ENCODE measurements at places on chromosomes 7 and 10. TPM values are rescaled to one million over a fixed set of nuclear protein-coding genes. Genes with fewer than 3 reads are reported as not detected.
A peak's percentile ranks its signal among the peaks of the same experiment; 100 is the strongest.

SAMD9L gene
- polyA plus RNA-seq, result 31.8 TPM

DRGX gene
- polyA plus RNA-seq, result not detected

C10orf67 gene
- polyA plus RNA-seq, result not detected

DNA sequence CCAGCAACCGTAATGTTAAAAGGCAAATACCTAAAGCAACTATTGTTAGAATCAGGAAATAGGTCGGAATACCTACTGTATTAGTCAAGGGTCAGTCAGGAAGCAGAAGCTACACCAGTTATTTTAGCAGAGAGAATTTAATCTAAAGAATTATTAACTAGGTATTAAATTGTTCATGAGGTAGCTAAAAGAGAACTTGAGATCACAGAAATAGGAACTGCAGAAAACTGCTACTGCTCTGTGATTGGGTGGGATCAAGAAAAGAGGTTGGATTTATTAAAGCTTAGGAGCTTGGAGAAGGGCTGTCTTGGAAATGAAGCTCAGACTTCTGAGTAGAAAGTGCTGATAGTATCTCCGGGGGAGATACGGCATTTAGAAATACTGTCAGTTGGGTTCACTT, 20.0 kb upstream of the ZNF438 start:
- no peak overlapping the region for H3K27ac ChIP-seq
- no peak for DNase-seq
- H3K4me3 ChIP-seq, result no peak overlapping the region
- no peaks in the 10 kb centered on the region for H3K27me3 ChIP-seq
- no peaks in the 10 kb centered on the region for H3K36me3 ChIP-seq
- H3K4me1 ChIP-seq, result no peaks in the 10 kb centered on the region

DNA sequence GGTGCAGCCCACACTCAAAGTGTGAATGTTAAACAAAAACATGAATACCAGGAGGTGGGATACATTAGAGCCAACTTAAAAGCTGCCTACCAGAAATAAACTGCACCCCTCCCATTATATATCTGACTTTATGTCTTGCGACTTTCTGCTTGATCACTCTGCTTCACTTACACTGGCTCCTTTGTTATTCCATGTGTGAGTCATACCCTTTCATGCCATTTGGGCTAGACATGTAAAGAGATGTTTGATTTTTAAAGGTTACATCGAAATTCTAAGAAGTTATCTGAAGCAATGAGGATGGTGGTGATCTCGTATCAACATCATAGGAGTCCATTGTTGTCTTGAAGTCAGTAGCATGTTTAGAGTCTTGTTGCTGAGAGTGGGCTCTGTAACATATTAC, 31.6 kb upstream of the ETV1 start:
- no peak overlapping the region for H3K4me3 ChIP-seq
- no peak overlapping the region for H3K27ac ChIP-seq
- DNase-seq, result no peak
- no peaks in the 10 kb centered on the region for H3K4me1 ChIP-seq
- no peaks in the 10 kb centered on the region for H3K27me3 ChIP-seq

DNA sequence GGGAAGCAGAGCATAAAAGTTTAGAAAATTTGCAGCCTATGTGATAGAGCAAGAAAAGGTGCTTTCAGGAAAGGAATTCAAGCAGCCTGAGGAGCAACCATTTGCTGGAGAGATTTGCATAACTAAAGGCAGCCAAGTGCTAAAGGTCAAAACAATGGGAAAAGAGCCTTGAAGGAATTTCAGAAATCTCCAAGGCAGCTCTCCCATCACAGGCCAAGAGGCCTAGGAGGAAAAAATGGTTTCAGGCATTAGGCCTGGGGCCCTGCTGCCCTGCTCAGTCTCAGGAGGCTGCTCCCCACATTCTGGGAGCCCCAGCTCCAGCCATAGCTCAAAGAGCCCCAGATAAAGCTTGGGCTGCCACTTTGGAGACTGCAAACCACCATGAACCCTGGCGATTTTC, 95.9 kb upstream of the UNC5B start:
- H3K27me3 ChIP-seq, result no peaks in the 10 kb centered on the region
- H3K4me3 ChIP-seq, result no peak overlapping the region
- DNase-seq, result no peak
- no peak overlapping the region for H3K27ac ChIP-seq
- no peaks in the 10 kb centered on the region for H3K4me1 ChIP-seq

DNA sequence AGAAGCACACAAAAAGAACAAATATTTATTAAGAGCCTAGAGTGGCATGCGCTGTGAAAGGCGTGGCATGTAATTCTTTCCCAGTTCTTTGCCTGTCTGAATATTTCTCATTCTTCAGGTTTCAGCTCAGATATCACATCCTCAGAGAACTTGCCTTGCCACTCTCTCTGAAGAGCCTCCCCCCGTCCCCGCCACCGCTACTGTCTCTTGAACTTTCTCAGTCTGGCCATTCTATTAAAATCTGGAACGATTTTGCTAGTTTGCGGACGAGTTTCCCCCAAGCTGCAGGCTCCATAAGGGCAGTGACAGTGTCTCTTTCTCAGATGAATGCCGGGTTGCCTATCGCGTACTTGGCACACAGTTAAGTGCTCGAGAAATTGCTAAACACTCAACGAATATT, 787 bp upstream of the PLEKHA1 start:
- peaks cover 13% of the 10 kb centered on the region for H3K4me1 ChIP-seq
- peak overlapping the region; percentile 7 for H3K4me3 ChIP-seq
- no peaks in the 10 kb centered on the region for H3K36me3 ChIP-seq

GRCh38 chr10:80609331-80609730, 71.6 kb downstream of the SH2D4B start:
- peaks cover 2% of the 10 kb centered on the region for H3K4me1 ChIP-seq
- no peaks in the 10 kb centered on the region for H3K27me3 ChIP-seq
- H3K36me3 ChIP-seq, result no peaks in the 10 kb centered on the region
- no peak overlapping the region for H3K27ac ChIP-seq
- DNase-seq, result no peak

GRCh38 chr7:127514499-127514898, 70.9 kb downstream of the GCC1 start:
- DNase-seq, result no peak
- no peaks in the 10 kb centered on the region for H3K36me3 ChIP-seq
- H3K27me3 ChIP-seq, result no peaks in the 10 kb centered on the region
- H3K27ac ChIP-seq, result no peak overlapping the region
- H3K4me1 ChIP-seq, result no peaks in the 10 kb centered on the region

Measured in CD14-positive monocyte (primary cell).